Mesothelial cell of epicardium (in vitro differentiated cells): ENCODE measurements at places on chromosomes 12 and 14. TPM values are rescaled to one million over a fixed set of nuclear protein-coding genes. Genes with fewer than 3 reads are reported as not detected.
A peak's percentile ranks its signal among the peaks of the same experiment; 100 is the strongest.

Gene LRRC10
- not detected in 3 replicates for total RNA-seq

Gene BDKRB2
- 10.1 to 11.5 TPM (median 11.3 TPM) in 3 replicates for total RNA-seq

Gene IFNG-AS1
- not detected in 3 replicates for total RNA-seq

Gene DIO2
- total RNA-seq, result 0.38 to 0.58 TPM (median 0.56 TPM) in 3 replicates

Gene CLEC1B
- total RNA-seq, result 0.18 to 0.51 TPM (median 0.34 TPM) in 3 replicates

Gene CCDC197
- not detected in 3 replicates for total RNA-seq

Gene P2RX2
- 7.3 to 8.7 TPM (median 8.6 TPM) in 3 replicates for total RNA-seq

Gene NELL2
- 1.9 to 2.3 TPM (median 2.1 TPM) in 3 replicates for total RNA-seq

DNA sequence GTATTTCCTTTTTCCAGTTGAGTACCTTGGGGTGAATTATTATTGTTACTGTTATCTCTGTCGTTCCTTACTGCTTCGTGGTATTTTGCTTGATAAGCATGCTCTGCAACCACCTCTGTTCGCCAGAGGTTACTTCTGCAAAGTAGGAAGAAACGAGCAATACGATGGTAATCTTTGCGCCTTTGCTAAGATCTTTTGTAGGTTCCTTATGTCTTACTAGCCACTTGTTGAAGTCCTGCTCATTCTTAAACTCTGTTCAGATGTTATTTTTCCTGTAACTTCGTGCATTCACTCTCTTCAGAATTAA, 729 bp upstream of the M6PR start:
- DNase-seq, result no peak

- DNase-seq, result no peak
These were observed at the start of gene HOXC6 for GRCh38 chr12:54028314-54029201. HOXC6 (plus strand) TSS chr12:54028440; CDS start chr12:54028522, 82 bp downstream.

DNA sequence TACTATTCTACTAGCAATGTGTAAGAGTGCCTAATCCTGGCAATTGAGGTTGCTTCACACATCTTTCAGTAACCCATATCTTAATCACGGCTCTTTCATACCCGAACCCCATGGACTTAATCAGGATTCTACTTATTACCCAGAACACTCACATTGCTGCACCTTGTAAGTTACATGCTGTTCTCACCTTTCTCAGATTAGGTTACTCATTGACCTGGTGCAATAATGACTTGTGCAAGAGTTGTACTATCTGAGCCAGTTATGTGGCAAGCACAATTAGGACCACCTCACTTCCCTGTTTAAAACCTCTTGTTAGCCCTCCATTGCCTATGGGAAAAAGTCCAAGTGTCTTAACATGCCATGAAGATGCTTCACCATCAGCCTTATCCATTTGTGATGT, 306.7 kb upstream of the E2F7 start:
- DNase-seq, result no peak

DNA sequence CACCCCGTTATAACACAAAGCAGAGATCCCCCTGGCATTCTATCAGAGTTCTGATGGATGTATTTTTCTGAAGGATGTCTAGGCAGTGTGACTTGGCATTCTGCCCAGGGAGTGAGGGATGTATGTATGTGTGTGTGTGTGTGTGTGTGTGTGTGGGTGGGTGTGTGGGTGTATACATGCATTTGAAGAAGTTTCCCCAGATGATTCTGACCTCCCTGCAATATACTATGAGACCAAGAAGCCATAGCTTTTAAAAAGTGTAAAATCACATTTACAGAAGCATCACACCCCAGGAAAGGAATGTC, 59.7 kb upstream of the NAP1L1 start:
- peak; percentile 59 for DNase-seq

GRCh38 chr12:14403711-14404196, 38.3 kb downstream of the ATF7IP start:
- DNase-seq, result no peak

GRCh38 chr12:30243426-30243825, 452.2 kb downstream of the IPO8 start:
- DNase-seq, result no peak

GRCh38 chr12:89252284-89252683, 100.0 kb downstream of the DUSP6 start:
- DNase-seq, result no peak

DNA sequence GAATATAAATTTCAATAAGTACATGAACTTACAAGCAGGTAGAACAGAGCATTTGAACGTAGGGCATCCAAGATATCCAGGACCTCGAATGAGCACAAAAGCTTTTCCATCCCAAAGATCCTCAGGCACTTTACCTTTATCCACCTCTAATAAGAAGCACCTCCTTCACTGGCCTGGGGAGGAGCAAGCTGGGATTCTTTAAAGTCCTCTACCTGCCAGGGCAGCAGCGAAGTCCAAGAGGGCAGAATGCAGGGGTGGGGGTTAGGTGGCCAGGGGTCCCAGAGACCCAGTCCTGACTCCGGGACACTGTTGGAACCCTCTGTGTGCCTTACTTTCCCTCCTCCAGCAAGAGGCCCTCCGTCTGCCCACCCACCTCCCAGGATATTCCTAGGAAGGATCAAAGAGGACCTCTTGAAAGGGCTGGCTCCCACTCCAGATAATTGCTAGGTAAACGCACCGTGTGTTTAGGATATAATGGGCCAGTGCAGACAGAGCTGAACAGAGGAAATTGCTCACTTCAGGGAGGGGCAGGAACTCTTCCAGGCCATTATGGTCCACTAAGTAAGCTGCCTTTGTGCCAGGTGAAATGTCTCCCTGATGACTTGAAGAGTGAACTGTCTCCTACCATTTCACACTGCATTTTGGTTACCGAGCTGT, 68.1 kb downstream of the TTC9 start:
- DNase-seq, result no peak

GRCh38 chr12:70883855-70884254, 36.7 kb downstream of the PTPRR start:
- DNase-seq, result no peak

DNA sequence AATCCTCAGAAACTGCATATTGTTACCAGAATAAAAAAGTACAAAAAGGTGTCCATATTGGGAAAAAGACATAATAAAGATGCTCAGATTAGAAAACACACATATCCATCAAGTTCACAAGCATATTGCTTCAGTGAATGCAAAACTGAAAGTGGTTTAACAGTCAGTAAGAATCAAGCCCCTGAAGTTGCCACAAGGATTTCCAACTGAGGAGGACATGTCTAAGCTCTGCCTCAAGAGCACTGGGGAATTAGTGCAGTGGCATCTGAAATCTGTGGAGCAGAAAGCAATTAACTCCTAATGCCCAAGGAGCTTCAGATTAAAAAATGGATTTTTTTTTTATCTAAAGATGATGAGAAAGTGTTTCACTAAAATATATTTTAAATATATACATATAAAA, 113.2 kb downstream of the DENND5B start:
- no peak for DNase-seq

GRCh38 chr14:91405241-91405721, 12.3 kb downstream of the CCDC88C start:
- DNase-seq, result no peak

DNA sequence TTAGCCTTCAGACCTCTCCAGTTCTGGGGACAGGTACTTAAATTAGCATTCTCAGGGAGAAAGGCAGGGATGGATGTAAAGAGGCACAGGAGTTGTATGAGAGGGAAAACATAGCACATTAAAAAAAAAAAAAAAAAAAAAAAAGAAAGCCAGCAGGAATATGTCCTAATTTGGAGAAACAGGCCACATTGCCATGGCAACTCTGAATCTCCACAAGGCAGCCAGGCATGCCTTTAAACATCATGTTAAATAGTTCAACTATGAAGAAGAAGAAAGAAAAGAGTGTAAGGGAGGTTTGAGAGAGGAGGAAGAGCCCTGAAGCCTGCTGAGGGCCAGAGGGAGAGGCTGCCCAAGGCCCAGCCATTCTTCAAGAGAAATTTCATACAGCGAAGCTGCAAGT, 145.8 kb downstream of the GRIN2B start:
- no peak for DNase-seq

DNA sequence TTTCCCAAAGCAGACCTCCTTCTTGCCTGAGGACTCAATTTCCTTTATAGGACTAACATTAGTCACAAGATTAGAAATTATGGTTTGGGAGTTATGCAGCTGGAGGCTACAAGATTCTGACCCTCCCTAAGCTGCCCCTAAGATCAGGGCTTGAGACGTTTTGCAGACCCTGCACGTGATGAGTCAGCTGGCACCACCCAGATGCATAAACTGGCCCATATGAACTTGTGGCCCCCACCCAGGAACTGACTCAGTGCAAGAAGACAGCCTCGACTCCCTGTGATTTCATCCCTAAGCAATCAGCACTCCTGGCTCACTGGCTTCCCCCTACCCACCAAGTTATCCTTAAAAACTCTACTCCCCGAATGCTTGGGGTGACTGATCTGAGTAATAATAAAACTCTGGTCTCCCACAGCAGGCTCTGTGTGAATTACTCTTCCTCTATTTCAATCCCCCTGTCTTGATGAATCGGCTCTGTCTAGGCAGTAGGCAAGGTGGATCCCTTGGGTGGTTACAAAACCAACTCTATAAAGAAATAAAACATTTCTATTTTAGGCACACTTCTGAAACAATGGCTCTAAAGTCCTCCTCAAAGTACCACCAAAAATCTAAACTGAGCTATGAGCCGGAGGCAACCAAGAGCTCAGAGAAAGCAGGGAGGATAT, 233.4 kb downstream of the TMEM132D start:
- no peak for DNase-seq

DNA sequence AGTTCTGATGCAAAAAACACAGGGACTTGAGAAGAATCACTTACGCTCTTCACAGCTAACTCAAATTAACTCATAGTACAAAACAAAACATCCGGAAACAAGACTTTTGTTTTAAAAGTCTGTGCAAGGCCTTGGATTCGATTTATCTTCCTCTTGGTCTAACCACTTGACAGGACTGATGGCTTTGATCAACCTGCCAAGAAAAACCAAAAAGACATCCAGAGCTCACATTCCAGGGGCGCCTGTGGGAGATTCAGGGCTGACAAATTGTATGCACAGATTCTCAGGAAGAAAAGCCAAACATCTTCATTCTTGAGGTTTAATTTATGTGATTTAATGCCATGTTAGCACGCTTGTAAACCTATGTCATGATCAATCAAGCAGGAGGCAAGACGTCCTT, 129.1 kb upstream of the TMCC3 start:
- no peak for DNase-seq

DNA sequence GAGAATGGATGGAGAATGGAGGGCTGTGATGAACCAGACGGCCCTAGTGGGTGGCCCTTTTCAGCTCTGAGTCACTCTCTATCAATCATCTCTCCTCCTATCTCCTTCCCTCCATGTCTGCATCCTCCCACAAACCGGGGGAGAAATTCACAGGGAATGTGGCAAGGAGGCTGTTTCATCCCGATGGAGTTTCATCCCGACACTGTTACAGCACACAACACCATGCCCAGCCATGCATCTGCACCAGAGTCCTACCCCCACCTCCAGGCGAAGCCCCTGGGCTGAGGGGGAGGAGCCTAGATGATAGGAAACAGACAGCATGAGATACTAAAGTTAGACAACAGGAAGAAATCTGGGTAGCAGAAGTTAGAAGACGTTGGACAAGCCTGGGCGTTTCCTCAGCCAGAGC, 20.8 kb downstream of the SLC8B1 start:
- DNase-seq, result no peak

DNA sequence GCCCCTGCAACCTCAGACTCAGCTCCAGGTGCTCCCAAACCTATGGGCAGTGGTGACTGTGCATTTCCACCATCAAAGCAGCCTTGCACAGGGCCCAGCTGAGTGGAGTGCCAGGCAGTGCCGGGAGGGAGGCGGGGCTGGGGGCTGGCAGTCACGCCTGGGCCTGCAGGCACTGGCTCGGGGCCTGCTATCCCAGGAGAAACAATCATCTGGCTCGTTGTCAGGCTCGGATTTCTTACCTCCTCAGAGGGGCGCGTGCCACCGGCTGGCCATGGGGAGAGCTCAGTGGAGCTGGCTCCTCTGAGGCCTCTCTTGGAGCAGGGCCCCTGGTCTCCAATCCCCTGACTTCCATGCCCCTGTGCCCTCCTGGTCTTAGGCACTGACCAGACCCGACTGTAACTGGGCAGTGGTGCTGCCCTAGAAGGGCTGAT, 20.2 kb upstream of the PPP1R13B start:
- no peak for DNase-seq

DNA sequence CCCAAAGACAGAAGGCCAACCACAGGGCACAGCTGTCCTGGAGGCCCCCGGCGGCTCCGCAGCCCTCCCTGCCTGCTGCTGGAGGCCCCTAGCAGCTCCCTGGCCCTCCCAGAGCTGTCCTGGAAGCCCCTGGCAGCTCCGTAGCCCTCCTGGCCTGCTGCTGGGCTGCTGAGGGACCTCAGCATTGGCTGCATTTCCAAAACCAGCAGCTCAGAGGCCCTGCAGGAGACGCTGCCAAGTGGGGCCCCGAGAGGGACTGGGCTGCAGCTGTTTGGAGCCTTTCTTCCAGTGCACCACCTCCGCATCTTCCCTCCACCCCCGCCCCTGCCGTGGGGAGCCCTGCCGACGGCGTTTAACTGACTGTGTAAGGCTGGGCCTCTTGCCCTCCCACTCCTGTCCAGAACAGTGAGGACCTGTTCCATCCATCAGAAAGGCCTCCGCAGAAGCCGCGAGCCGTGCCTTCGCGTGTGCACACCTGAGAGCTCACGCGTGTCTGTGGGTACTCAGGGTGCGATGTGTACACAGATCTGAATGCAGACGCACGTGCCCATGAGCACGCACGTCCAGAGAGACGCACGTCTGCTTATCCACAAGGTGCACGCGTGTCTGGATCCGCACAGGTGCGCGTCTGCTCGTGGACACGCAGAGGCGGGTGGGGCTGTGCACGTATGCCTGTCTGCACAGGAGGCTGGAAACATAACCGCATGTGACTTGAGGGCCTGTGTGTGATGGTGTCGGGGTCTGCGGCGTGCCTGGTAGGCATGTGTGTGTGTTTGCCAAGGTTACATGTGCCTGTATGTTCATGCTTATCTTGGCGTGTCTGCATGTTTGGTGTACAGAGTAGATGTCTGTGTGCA, 57.0 kb upstream of the FBRSL1 start:
- DNase-seq, result peak; percentile 67

DNA sequence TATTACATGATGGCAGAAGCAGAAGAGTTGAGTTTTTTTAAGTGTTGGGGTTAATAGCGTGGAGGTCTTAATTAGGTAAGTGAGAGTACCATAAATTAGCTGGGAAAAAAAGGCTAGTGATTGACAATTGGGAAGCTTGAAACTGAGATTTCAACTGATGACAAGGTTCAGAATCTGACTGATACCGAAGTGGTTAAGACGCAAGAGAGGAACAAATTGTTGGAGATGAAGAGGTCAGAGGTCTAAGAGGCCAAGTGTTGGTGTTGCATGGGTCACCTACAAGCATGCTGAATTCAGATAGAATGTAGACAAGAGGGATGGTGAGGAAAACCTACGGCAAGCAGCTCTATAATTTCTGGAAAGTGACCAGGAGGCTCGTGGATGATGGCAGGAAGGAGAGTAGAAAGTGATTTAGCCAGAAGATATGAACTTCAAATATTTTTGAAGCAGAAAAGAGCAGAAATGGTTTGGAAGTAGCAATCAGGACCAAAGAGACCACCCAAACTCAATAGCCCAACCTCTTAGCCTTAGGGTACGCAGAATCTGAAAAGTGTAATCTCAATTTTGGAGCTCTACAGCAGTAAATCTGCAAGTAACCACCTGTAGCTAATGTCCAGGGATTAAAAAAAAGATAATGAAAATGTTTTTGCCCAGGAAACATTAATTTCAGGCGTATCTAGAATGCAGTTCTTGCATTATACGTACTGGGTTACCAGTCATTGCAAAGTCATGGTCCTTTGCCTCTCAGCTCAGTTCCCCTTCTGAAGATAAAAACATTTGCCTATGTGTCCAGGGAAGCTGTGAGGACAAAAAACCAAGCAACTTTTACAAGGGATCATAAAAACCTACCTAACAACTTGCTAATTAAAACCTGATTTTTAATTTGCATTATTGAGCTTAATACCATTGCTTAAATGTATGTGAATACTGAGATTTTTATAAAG, 1.7 kb upstream of the TMPO start:
- no peak for DNase-seq
